ENCODE measurements at places on chromosomes 6 and 20.

- DNase-seq: no peak
Observed at GRCh38 chr20:49724408-49725223, 10.9 kb upstream of the B4GALT5 start.

GRCh38 chr6:1570848-1571247, 38.9 kb upstream of the FOXC1 start:
- DNase-seq: no peak

- no peak for DNase-seq
Observed at GRCh38 chr6:64325093-64325492, 689.5 kb downstream of the PHF3 start.

DNA sequence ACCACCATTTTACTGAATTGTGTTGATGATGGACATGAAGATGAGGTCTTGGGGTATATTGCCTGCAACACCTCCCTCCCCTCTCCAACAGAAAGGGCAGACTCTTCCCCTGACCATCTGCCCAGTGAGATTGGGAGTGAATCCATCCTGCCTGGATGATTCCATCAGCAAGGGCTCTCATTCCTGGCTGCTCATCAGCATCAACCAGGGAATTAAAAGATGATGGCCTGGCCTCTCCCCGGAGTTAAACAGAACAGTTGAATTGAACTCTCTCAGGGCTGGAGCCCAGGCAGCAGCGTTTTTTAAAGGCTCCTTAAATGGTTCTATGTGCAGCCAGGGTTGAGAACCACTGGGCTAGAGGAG, 14.6 kb upstream of the MRPS18A start:
- no peak for DNase-seq

- DNase-seq: no peak
Observed at GRCh38 chr6:37359039-37359438, 5.3 kb downstream of the RNF8 start.

GRCh38 chr6:157761331-157761921, 61.6 kb upstream of the SNX9 start:
- peak; percentile 81 for DNase-seq

GRCh38 chr20:15235471-15236198, 898.2 kb upstream of the FLRT3 start:
- no peak for DNase-seq

GRCh38 chr6:9848094-9848493, 566.8 kb downstream of the TFAP2A start:
- DNase-seq: no peak

DNA sequence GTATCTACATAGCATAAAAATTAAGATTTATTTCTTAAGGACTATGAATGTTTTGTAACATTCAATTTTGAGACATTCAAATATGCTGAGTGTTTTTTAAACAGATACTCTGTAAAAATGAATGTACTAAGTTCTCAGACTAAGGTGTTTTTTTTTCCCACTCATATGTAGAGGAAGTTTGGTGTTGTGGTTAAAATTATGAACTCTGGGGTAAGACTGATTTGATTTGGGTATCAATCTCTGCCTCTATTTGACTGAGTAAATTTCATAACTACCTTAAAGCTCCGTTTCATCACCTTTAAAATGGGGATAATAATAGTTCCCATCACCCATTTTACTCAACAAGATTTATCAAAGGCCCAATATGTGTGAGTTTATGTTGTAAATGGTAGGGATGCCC, 386.6 kb upstream of the FLRT3 start:
- DNase-seq: no peak

- no peak for DNase-seq
Observed at GRCh38 chr20:10984294-10984693, 310.5 kb upstream of the JAG1 start.

- DNase-seq: peak; percentile 69
Observed at GRCh38 chr6:116461932-116462885, 1.0 kb downstream of the CALHM6 start.

GRCh38 chr6:36445621-36446020, 2.8 kb downstream of the KCTD20 start:
- DNase-seq: no peak

DNA sequence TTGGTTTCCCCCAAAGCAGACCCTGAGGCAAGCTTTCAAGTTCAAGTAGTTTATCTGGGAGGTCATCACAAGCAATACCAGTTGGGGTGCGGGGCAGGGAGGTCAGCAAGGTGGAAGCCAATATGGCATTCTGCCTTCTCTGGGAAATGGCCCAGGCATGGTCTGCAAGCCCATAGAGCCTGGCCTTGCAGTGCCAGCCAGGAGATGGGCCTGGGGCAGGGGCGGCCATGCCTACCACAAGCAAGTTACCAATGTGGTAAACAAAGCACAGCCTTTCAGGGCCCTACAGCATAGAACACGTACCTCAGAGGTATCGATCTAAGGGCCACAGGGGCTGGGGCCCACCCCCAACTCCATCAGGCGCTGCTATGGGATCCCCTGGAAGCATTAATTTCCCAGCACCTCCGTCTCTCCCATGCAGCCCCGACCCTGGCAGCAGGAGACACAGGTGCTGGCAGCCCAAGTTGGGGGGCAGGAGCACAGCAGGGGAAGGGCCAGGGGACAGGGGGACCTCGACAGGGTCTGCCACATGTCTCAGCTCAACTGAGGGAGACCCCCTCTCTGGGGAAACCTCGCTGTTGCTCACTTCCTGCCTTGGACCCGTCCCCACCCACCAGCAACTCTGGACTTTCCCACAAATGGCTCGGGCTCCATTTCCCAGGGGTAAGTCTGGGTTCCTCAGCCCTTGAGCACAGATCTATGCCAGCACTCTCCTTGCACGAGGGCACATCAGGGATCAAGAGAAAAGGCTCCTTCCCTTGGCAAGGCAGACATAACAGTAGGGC, 369.0 kb downstream of the PREX1 start:
- DNase-seq: no peak

- no peak for DNase-seq
Observed at GRCh38 chr20:13839421-13840092, 54.7 kb downstream of the NDUFAF5 start.

GRCh38 chr6:149467265-149467664, 17.5 kb downstream of the ZC3H12D start:
- no peak for DNase-seq

GRCh38 chr6:166073082-166073481, 94.6 kb downstream of the TBXT start:
- no peak for DNase-seq

DNA sequence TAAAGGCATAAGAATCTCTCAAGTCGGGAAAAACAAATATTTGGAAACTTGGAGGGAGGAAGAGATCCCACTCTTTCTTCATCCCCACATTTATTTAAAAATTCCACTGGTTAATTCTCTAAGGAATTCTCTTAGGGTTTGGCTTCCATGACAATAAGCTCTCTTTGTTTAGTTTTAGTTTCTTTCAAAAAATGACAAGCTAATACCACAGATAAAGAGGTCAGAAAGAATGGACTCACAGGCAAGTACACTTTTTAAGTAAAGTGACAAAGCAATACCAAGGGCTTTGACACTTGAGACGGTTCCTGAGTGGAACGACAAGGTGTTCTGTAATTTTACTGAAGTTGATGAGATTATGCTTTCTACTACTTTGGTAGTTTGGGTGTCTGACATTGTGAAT, 872.1 kb downstream of the PHF3 start:
- no peak for DNase-seq

DNA sequence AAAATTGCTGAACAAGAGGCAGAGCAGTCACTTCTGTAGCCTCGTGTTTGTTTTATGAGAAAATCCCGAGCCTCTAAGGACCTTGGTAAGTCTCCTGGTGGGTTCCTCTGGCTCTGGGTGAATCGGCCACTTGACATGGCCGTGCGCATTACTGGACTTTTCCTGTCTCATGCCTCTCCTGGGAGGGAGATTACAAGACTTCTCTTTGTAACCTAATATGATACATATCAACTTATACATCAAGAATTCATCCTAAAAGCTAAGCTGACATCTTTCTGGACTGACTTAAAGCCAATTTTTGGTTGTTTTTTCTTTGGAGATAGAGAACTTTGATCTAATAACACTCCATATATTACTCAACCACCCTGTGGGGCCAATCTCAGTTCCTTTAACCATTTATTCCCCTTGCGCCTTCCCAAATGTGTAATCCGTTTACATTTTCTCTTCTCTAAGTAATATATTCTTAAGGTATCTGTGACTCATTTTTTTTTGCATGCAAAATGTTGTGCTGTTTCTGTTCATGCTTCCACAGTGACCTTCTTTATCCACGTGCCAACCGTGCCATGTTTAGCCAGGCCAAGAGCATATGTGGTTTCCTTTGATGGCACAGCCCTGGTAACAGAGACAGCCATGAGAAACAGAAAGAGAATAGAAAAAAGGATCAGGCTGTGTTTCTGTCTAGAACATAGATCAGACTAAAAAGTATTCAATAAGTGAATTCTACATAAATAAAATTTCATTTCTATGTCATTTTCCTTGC, 47.5 kb upstream of the JAG1 start:
- DNase-seq: no peak

GRCh38 chr6:125853756-125854155, 63.0 kb downstream of the NCOA7 start:
- no peak for DNase-seq

DNA sequence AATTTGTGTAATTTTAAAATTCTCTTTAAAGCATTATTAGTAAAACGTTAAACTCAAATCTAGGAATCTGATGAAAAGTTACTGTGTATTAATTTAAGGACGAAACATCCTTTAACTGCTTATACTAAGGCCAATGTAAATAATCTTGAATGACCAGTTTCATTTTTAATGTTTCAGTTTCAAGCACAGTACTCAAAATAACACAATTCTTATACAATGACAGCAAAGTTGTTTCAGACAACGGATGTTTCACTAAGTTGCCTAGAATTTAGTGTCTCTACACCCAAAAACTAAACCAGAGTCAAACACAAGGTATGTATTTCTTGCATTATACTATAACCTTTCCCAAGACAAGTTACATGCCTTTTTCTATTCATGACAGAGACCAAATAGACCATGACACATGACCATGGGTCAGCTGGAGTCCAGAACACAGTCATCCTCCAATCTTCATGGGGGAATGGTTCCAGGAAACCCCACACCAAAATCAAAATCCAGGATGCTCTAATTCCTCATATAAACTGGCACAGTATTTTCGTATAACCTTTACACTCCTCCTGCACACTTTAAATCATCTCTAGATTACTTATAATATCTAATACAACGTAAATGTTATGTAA, 7.7 kb downstream of the PHIP start:
- no peak for DNase-seq

GRCh38 chr6:117375446-117375845, 50.3 kb downstream of the ROS1 start:
- DNase-seq: no peak
